Activated CD8-positive, alpha-beta memory T cell treated with anti-CD3 and anti-CD28 coated beads for 1 hour (primary cell): ENCODE measurements at places on chromosomes 4 and X.

GRCh38 chrX:124497386-124497785 is 151.0 kb downstream of the SH2D1A start:
- no peak for DNase-seq

DNA sequence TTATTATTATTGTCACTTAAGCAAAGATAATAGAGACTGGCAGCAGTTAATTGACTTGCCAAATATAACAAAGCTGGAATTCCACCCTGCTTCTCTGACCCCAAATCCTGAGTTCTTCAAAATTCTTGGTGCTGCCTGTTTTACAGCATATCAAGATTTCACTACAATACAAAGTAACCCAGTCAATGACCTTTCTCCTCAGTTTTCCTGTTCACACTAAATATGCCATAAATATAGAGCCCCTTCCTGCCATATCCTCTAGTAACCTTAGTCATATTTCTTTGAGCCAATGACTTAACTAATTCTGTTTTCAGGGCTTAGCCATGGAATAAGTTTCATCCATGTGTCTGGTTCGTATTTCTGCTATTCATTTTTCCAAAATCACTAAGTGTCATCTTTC is 315.3 kb upstream of the HS3ST1 start:
- DNase-seq, result no peak

DNA sequence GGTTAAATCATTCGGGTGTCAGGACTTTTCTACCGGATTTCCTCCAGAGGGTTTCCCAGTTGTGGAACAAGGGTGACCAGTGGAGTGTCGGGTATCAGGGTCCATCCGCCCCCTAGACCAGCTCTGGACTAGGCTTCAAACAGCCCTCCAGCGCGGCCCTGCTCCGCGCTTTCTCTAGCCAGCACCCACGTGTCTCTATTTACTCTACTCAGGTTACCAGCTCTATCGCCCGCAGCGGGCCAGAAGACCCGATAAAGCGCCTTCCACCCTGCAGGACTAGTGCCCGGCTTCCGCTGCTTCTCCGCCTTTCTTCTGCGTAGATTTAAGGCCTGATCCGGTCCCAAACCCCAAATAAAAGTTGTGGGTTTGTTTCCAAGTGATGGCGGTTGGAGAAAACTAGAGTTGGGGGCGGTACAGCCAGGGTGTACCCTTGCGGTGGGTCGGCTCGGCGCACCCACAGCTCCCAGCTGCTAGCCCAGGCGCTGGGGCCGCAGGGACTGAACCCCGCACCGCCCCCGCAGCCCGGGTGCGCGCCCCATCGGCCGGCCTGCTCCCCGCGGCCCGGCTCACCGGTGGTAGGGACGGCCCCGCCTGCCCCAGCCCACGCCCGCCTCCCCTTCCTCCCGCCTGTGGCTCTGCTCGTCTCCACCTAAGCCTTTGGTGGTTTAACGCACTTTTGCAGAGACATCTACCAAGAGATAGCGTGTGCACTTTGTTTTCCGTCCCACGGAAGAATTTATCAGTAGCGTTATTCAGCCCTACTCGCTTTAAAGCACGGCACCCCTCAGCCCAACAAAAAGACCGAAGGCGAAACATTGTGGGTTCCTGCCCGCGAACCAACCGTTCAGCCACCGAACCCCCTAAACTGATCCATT is 2.1 kb downstream of the LEF1 start:
- DNase-seq, result no peak

GRCh38 chrX:102627640-102628039 is 23.6 kb upstream of the GPRASP1 start:
- DNase-seq, result no peak

- no peak for DNase-seq
Observed at GRCh38 chrX:132023896-132024386, 839 bp downstream of the STK26 start.

DNA sequence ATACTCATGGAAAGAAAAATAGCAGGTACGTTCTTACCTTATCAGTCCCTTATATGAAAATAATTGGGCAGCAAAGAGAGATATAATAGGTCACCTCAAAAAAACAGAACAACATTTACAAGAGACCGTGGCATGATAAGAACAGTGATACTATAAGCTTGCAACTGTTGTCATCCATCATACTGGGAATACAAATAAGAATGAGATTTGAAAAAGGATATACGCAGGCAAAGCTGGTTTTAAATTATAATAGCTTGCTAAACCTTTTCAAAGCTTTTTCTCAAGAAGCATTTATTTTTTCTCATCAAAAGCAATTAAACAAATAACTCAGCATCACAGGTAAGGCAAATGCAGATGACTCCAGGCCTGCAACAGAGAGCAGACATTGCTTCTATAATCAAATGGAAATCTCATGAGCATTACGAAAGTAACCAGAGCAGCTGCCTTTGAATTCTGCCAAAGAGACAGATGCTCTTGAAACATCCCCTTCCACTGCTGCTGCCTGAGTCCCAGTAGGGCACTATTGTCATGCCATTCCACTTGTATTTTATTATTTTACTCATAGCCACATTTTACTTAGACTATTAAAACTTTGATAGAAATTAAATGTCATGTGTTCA is 620.6 kb upstream of the GNPDA2 start:
- no peak for DNase-seq
